Thoracic aorta (tissue), 2 donors: ENCODE measurements at places on chromosomes 2 and 18. TPM values are rescaled to one million over a fixed set of nuclear protein-coding genes. Genes with fewer than 3 reads are reported as not detected.

GRCh38 chr2:216017365-216017764 lies 4.0 kb upstream of the MREG start:
- DNase-seq = no peak

GNAL gene
- 20.4 TPM for total RNA-seq

- no peak for DNase-seq
Measured at GRCh38 chr18:46720092-46720491, 36.8 kb downstream of the ST8SIA5 start.

UGP2 gene
- 103 TPM for total RNA-seq

RUFY4 gene
- not detected for total RNA-seq

DNA sequence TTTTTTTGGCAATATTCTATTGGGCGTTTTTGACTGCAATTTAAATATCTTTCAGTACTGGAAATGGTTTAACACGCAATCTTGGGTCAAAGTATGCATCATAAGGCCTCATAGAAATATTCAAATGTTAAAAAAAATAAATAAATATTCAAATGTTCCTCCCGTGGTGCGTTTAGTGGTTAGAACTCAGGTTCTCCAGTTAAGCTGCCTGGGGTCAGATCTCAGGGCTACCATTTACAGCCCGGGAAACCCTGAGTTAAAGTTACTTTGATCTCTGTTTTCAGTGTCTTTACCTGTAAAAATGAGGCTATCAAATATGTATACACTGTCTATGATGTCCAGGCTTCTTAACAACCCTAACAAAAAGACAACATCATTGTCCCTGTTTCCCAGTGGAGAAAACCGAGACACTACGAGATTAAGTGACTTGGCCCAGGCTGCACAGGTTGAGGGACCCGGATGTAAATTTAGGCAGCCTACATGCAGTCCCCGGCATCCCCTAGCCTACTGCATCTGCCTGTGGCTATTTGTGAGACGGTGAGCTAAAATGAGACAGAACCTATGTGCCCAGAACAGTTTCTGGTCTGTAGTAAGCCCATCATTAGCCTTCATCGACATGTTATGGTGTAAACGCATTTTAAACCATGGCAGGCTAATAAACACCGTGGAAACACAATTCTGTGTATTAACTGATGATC lies 1.7 kb downstream of the FHL2 start:
- DNase-seq = no peak

DNA sequence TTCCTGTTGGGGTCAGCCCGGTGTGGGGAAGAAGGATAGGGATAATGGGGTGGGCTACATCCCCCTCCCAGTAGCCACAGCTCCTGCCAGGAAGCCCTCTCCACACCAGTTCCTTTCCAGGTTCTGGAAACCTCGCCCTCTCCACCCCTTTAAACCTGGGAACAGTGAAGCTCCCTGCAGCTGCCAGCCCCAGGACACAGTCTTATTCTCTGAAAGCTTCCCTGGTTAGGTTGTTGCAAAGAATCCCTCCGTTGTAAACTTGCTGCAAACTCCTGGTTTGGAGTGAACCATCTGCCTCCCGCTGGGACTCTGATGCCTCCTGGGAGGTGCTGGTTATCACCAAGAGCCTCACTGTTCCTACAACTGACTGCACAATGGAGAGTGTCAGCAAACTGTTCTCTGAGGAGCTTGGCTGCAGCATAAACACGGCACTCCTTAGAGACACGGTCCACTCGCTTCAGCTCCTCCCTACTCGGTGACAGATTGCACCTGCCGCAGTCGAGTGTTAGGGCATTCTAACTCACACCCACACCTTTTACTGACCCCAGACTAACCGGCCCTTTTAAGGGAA lies 261.8 kb upstream of the RAB6C start:
- no peak for DNase-seq

- DNase-seq = no peak
Measured at GRCh38 chr2:211611061-211611518, 927.5 kb downstream of the ERBB4 start.

ZNF892 gene
- total RNA-seq = 22.9 TPM

DNA sequence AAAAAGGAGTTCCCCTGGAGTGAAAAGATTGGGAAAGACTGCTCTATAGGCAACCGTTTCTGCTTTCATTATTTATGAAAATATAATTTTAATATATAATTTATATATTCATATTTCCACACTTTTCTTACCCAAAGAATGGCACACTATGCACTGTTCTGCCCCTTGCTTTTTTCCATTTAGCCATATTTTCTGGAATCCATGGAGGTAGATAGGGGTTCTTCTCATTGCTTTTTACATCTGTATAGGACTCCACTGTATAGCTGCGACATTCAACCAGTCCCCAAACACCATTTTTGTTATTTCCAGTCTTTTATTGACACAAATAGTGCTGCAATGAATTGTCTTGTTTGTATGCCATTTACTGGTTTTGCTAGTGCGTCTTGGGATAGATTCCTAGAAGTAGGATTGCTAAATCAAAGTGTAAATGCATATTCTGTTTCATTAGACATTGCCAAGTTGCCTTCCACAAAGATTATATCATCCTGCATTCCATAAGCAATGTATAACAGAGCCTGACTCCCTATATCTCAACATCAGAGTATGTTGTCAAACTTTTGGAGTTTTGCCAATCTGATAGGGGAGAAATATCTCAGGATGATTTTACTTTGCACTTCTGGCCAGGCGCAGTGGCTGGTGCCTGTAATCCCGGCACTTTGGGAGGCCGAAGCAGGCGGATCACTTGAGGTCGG lies 26.6 kb upstream of the TCF7L1 start:
- no peak for DNase-seq

DNA sequence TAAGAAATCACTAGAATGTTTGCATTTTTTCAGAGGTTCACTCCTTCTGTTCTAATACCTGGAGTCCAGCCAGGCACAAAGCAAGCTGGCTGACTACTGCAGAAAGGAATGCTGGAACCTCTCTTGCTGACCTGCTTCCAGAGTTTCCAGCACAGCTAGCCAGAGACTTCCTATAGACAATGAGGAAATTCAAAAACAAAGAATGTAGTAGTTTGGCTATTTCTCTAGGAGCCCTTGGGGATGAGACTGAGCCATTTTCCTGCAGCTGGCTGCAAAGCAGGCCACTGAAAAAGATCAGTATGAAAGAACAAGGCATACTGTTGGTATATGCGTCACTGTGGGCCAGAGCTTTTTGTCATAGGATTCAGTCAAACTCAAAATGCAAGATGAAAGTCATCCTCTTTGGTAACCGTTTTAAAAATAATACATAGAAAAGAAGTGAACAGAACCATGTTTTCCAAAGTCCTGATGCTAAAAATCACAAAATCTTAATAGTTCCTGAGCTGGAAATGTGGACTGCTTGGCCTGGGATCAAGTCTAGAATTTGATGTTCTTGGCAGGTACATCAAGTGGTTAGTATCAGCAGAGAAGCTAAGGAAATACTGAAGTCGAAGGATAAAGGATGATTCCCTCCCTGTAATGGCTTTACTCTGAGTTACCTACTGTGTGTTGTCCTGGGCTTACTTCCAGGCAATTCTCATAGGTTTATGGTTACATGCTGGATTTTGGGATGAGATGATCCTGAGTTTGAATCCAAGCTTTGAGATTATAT lies 9.0 kb upstream of the DSEL start:
- DNase-seq = no peak

GRCh38 chr2:102283996-102284395 lies 27.4 kb upstream of the IL1RL1 start:
- DNase-seq = no peak

REG1B gene
- not detected for total RNA-seq

- DNase-seq = no peak
Measured at GRCh38 chr2:203982276-203982675, 45.7 kb downstream of the ICOS start.

GRCh38 chr2:42562474-42563144 lies 5.8 kb upstream of the MTA3 start:
- DNase-seq = no peak

SCN3A gene
- total RNA-seq = 8.3 TPM

DNA sequence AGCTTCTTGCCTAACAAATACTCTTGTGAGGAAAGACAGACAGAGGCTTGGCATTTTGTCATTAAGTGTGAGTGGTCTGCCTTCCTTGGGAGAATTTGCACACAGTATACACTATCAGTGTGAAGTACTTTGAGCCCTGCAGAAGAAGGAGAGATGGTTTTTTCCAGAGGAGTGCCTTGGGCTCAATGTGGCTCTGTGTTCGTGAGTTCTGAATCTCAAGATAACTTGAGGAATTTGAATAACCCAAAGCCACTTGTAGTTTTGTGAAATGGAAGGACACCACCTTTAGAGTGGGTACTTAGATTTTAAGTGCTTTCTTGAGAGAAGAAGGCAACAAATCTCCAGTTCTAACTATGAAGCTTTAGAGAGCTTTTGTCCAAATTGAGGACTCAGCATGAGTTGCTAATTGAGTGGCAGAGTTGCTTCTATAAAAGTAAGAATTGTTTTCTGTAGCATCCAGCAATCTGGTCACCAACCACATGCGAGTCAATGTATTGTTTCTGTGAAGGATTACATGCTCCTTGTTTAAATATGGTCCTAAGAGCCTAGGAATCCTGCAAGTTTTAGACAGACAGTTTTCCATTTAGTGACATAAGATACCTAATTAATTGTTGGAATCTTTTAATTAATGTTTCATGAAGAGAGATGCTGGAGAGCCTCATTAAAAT lies 68.3 kb downstream of the BABAM2 start:
- DNase-seq = no peak

GRCh38 chr2:100257939-100258338 lies 64.4 kb downstream of the LONRF2 start:
- no peak for DNase-seq

- no peak for DNase-seq
Measured at GRCh38 chr2:47043142-47043890, 111.8 kb downstream of the STPG4 start.

- DNase-seq = no peak
Measured at GRCh38 chr18:22523481-22523880, 105.8 kb upstream of the CTAGE1 start.

SERPINB3 gene
- not detected for total RNA-seq

DNA sequence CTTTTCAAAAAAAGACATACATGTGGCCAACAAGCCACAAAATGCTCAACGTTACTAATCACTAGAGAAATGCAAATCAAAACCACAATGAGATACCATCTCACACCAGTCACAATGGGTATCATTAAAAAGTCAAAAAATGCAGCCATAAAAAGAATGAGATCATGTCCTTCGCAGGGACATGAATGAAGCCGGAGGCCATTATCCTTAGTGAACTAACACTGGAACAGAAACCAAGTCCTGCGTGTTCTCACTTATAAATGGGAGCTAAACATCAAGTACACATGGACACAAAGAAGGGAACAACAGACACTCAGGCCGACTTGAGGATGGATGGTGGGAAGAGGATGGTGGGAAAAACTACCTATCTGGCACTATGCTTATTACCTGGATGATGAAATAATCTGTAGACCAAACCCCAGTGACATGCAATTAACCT lies 17.8 kb upstream of the ATL2 start:
- no peak for DNase-seq

CYRIA gene
- 5.6 TPM for total RNA-seq

- no peak for DNase-seq
Measured at GRCh38 chr18:3305354-3305762, 43.4 kb downstream of the MYL12B start.

ITGB6 gene
- total RNA-seq = not detected

SKOR2 gene
- not detected for total RNA-seq

GRCh38 chr2:3198119-3198518 lies 179.5 kb downstream of the EIPR1 start:
- DNase-seq = no peak

- peak; percentile 82 for DNase-seq
Measured at GRCh38 chr18:48997985-48998831, 47.4 kb upstream of the SMAD7 start.

DNA sequence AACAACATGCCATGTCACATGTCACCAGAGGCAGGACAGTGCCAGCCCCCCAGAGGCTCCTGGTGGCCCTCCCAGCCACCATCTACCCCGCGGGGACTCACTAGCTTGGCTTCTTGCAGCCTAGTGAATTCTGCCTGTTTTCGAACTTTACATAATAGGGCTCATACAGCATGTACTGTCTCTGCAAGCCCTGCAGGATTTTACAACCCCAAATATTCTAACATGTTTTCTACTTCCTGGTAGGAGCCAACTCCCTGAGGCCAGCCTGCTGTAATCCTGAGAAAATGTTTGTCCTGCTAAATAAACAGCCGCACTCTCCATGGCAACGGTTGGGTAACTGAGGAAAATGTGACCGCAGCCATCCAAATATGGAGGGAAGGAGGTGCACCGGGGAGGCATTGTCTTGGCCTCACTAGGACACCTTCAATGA lies 2.7 kb downstream of the PER2 start:
- peak; percentile 89 for DNase-seq

DNA sequence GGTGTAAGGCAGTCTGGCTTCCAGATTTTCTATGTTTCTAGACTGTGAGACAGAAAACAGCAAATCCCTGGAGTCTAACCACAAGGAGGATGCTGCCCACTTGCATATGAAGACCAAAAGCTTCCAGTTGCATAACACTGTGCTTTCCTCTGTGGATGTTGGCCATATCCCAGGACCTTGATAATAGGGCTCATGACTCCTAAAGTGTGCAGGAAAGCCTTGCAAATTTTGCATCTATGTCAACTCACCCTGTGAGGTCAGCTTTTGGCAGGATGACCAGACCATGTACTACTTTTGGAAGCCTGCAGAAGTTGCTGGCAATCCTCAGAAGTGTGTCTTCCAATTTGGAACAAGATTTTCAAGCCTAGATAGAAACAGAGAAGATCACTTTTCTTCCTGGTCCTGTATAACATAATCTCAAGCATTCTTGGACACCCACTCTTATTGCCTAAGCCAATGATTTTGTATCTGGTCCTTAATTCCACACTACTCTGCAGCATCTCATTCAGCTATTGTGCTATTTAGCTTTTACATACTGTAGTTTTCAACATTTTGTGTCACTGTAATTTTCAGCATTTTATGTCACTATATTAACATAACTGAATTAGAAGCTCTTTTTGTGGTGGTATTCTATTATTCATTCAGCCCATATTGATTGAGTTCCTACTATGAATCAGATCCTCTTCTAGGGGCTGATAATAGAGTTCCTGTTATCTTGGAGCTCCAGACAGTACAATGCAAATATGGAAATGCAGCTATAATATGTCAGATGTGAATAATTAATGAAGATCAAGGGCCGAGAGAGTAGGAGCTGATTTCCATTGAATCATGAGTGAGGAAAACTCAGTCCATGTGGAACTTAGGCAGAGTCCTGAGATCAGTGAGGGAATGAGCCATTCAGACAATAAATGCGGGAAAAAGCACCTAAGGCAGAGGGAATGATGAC lies 85.3 kb upstream of the RAB27B start:
- DNase-seq = peak; percentile 15

GRCh38 chr18:75207310-75208154 lies 1.4 kb downstream of the PTGR3 start:
- DNase-seq = no peak

DNA sequence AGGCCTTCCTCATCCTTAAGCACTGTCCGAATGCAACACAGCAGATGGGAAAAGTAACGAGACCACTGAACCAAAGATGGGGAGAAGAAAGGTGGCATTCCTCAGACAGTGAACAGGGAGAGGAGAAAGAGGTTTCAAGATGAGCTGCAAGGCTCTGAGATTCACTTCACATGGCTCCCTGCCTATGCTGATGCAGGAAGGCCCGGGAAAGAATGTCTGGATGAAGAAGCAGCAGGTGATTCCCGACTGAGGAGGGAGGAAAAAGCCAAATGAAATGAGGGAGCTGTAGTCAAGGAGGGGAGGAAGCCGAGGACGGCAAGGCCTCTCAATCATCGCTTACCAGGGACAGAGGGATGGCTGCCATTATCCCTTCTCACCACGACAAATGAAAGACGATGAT lies 98.5 kb upstream of the BOD1L2 start:
- DNase-seq = no peak

- DNase-seq = no peak
Measured at GRCh38 chr2:148507970-148508369, 136.6 kb upstream of the EPC2 start.
